Head of caudate nucleus (tissue), 42 donors: ENCODE measurements at places on chromosomes 6 and 20.

- DNase-seq = peak; percentile 91
Measured at GRCh38 chr20:58209652-58210397, 18.6 kb downstream of the ANKRD60 start.

- no peak for DNase-seq
Measured at GRCh38 chr20:48338717-48339116, 489.1 kb downstream of the PREX1 start.

GRCh38 chr20:36394340-36394965 is 88.3 kb downstream of the DLGAP4 start:
- DNase-seq = peak; percentile 84

DNA sequence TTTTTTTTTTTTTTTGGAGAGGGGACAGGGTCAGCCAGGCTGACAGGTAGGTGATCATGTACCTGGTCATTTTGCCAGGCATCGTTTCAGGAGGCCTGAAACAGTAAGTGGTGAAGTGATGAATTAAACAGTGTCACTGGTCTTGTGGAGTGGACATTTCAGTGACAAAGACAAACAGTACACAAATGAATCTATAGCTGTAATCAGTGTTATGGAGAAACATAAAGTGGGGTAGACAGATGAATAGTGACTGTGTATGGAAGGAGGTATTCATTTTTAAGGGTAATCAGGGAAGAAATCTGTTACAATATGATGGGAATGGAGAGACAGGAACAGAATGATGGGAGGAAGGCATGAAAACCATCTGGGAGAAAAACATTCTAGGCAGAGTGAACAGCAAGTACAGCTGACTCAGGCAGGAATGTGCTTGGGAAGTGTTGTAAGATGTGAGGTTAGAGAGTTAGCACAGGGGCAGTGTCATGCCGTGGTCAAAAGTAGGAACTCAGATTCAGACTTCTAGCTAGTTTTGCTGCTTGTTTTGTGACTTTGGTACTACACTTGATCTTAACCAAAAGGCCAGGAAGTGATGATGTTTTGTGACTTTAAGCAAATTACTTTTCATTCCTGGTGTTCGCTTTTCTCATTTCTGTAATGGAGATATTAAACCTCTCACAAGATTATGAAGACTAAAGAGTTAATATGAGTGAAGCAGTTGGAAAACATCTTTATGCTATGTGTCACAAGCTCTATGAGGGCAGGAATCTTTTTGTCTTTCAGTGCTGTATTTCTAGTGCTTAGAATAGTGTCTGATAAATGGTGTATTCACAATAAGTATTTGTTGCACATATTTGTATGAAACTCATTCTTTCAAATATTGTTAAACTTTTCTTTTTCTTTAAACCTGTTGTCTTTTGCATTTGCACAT is 43.4 kb downstream of the QKI start:
- DNase-seq = no peak

DNA sequence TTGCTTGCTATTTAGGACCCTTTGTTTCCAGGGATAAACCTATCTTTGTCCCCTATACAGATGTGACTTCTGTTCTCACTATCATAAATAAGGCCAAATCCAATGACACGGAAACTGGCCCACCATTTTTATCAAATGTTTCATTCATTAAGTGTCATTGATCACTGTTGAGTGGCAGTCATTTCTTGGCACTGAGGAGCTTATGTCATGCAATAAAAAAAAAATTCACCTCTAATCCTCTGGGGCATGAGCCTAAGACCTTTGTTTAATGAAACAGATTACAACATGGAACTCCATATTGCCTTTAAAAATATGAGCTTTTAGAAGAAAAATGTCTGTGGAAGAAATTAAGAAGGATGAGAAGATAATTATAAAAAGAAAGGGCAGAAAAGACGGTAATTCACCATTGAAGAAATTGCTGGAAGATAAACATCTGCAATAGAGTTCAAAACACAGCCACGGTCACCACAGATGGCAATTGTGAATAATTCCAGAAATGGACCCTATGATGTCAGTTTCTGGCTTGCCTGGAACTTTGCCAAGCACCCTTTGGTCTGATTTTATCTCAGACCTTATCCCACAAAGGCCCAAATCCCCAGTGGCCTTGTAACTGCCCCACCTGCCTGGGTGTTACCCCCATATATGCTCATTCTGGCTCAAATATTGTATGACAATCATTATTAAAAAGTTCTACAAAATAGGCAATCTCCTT is 91.1 kb downstream of the DST start:
- DNase-seq = no peak

GRCh38 chr6:82025271-82025670 is 222.3 kb downstream of the IBTK start:
- no peak for DNase-seq

DNA sequence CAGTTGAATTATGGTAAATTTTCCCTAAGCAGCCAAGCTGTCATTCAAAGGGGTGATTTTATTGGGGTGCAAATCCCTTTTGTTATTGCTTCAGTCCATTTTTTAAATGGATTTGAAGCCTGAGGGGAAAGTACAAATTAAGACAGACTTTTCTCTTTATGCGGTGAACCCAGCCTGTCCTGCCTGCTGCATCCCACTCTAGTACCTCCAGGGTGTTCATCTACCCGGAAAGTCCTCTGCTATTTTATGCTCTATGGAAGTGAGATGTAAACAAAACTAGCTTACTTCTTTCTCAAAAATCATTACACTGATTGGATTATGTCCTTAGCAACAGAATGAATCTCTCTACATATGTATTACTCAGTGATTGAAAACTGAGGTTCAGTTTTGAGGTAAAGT is 1088.9 kb upstream of the CITED2 start:
- DNase-seq = no peak

GRCh38 chr6:40543776-40544175 is 43.4 kb downstream of the LRFN2 start:
- no peak for DNase-seq

DNA sequence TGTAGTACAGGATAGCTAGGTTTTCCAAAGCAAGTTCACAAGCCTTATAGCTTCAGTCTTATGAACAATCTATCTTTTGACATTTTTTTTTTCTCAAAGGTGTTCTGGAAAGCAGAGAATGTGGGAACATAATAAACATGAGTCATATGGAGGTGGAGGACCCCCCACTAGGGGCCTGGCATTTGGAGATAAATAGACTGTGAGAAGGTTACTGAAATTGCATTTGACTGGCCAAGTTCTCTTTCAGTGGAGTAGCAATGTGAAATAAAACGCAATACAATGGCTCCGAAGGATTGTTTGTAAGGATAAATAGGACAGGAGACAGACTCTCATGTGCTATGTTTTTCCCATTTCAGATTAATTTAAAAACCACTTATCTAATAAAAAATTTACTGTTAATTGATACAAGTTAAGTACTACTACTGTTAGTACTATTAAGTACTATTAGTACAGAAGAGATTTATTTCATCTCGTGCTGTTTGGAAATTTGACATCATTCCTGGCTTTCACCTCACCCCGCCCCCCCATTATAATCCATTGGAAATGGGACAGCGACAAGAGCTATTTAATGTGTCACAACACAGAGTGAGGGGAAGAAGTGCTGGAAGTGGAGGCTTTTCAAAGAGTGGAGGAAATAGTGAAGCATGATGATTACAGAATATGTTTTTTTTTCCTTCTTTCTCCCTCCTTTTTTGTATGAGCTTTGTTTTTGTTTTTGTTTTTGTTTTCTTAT is 122.6 kb upstream of the ID4 start:
- DNase-seq = no peak

GRCh38 chr6:87806099-87806498 is 104.1 kb upstream of the AKIRIN2 start:
- DNase-seq = no peak

GRCh38 chr6:66825539-66825938 is 1118.5 kb upstream of the EYS start:
- DNase-seq = no peak
